NCI-H187 (cell line): ENCODE measurements at places on chromosomes 7 and 10.

DNA sequence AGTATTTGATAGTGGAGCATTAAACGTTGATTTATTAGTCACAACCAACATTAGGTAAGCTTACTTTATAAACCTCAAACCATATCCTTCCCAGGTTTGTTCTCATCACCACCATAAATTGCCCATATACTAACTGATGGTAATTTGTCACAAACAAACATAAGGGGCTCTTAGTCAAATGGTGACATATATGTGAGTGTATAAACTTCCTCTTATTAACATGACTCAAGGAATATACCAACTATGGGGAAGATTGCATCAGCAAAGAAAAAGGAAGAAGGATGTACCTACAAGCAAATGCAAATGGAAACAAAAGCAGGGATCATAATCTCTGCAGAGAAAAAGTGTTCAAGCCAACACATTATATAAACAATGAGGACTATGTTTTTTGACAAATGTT is 418.2 kb upstream of the AKR1E2 start:
- no peak for DNase-seq

- DNase-seq: no peak
Measured at GRCh38 chr10:70334526-70335245, 47.7 kb downstream of the LRRC20 start.

DNA sequence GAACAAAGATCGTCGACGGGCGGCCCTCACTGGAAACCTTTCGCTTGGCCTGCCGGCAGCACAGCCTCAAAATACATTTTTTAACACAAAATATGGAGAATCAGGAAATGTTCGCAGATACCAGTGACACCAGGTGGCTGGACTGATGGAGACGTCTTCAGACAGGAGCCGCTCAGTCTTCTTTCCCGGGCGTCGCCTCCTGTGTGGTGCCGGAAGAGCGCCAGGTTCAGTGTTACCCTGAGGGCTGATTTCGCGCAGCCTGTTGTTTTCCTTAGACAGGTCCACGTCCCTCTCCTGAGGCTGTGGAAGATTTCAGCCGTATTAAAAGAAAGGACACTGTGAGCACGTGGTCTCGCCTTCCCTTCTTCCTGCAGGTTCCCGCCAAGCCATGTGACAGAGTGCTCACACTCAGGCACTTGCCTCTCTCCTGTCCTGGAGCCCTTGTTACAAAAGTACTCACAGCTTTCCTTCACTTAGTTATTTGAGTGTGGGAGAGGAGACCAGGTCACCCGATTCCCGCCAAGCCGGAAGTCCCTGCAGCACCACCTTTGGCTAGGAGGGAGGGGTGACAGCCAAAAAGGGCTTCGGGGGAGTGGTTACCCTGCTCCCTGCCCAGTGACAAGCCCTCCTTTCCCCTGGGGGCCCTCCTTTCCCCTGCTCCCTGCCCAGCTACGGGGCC is 21.7 kb upstream of the PWWP2B start:
- no peak for DNase-seq

- no peak for DNase-seq
Measured at GRCh38 chr7:101108330-101108857, 18.5 kb upstream of the SERPINE1 start.

GRCh38 chr7:151754142-151754590 is 122.7 kb downstream of the PRKAG2 start:
- no peak for DNase-seq

GRCh38 chr7:31171984-31172383 is 119.9 kb downstream of the ADCYAP1R1 start:
- no peak for DNase-seq

DNA sequence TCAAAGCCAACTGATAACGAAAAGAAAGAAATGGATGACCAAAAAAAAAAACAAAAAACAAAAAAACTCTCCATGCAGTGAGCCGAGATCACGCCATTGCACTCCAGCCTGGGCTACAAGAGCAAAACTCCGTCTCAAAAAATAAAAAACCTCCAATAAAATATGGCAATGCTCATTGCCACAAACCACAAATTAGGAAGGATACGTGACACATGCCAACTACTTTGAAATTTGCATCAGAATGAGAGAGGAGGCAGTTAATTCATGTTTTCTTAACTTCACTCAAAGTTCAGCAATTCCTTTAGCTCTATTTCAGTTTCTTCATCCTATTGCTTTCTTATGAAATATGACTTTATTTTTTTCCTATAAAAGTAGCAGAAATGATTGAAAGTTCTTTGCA is 398.1 kb upstream of the C7orf33 start:
- no peak for DNase-seq

- no peak for DNase-seq
Measured at GRCh38 chr7:23372611-23373010, 73.5 kb downstream of the MALSU1 start.

DNA sequence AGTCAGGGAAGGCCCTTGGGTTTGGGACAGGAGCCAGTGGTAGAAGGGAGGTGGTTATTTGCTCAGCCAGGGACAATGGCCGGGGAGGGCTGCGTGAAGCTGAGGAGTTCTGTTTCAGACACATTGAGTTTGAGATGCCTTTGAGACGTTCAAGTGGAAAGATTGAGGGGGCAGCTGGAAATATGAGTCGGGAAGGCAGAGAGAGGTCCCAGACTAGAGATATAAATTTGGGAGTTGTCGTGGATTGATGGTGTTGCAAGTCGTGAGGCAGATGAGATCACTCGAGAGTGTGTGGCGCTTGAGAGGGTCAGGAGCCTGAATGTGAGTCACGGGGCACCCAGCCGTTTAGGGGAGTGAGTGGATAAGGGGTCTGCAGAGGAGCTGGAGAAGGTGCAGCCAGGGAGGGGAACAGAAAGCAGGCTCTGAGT is 73.3 kb downstream of the ZMIZ1 start:
- no peak for DNase-seq

DNA sequence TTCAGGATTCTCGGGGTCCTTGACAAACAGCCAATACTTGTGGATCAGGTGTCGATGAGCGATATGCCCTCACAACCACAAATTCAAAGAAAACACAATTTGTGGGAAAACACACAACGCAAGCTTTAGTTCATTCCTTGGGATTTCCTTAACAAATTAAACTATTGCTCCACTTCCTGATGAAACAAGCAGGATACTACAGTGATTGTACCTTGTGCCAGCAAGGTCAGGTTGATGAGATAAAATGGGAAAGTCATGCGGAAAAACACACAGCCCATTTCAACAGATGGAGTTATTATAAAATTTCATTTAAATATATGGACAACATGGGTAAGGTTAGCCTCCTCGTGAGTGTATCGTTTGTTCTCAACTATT is 8.8 kb upstream of the RHOBTB1 start:
- DNase-seq: no peak

DNA sequence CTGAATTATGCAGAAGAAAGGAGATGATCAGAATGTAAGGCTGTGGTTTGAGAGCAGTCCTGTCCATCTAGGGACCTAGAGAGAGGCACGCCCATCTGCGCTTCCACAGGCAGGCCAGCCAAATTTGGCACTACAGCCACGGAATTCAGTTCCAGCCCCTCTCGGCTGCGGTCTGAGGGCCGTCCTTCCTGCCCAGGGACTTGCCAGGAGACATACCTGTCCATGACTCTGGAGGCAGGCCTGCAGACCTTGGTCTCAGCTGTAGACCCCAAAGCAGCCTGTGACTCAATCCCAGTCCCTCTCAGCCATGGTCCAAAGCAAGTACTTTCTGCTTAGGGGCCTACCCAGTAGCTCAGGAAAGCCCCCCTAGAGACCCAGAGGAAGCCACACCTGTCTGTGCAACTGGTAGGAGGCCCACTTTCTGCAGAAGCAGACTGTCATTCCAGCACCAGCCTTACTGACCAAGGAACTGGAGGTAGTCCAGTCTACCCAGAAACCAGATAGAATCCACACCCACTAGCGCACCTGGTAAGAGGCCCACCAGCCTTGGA is 720.9 kb downstream of the PARD3 start:
- DNase-seq: no peak

DNA sequence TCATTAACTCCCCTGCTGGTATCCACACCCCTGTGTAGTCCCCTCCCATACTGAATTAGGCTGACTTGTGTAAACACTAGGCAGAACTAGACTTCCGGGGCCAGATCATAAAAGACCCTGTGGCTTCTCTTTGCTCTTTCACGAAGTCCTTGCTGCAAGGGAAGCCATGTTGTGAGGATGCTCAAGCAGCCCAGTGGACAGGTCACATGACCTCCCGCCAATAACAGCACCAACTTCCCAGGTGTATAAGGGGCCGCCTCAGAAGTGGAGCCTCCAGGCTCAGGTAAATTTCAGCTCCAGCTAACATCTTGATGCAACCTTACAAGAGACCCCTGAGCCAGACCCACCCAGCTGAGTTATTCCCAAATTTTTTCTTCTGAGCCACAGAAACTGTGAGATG is 11.3 kb upstream of the FOXK1 start:
- no peak for DNase-seq

- no peak for DNase-seq
Measured at GRCh38 chr7:132899833-132900232, 182.1 kb downstream of the CHCHD3 start.

GRCh38 chr10:125473143-125473793 is 209.7 kb downstream of the TEX36 start:
- no peak for DNase-seq

DNA sequence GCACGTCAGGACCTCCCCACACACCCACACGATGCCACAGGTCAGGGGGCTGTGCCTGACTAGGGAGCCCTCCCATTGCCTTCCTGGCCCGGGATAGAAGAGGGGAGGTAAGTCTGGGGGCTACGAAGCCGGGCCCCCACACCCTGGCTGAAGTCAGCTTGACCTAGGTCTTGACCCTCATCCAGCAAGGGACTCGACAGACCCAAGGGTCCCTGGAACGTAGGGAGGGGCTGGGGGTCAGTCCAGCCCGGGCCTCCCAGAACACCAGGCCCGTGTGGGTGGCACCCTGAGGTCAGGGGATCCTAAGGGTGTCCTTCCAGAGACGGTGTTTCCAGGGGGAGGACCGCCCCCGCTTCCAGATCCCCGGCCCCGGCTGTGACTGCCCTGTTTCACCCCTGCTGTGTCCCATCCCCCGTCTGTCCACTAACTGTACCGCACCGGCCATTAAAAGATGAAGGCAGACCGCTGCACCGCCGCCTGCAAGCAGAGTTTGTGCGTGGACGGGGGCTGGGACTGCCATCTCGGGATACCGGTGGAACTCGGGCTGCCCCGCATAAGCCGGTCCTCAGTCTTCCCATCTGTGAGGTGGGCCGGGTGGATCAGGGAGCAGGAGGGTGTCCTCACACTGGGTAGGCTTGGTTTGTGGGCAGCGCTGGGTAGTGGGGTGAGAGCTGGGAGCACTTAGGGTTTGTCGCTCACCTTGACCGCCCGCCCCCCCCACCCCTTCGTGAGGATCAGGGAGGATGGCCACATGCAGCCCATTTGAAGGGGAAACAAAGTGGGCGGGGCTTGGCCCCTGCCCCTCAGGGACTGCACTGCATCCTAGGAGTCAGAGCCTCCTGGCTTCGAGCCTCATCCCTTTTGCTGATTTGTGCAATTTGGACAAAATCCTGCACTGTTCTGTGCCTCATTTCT is 21.1 kb downstream of the SLC29A4 start:
- no peak for DNase-seq

GRCh38 chr10:77357611-77358310 is 279.8 kb downstream of the KCNMA1 start:
- DNase-seq: no peak

DNA sequence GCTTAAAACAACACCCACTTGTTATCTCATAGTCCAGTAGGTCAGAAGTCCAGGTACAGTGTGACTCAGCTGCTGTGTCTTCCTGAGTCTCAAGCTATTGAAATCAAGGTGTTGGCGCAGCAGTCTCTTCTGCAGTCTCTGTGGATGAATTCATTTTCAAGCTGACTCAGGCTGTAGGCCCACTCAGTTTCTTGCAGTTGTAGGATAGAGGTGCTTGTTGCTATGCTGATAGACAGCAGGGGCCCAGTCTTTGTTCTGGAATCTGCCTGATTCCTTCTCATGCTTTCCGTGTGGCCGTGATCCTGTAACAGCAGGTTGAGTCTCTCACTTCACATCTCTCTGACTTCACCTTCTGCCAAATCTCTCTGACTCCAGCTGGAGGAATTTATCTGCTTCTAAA is 400.4 kb upstream of the POM121L12 start:
- no peak for DNase-seq

DNA sequence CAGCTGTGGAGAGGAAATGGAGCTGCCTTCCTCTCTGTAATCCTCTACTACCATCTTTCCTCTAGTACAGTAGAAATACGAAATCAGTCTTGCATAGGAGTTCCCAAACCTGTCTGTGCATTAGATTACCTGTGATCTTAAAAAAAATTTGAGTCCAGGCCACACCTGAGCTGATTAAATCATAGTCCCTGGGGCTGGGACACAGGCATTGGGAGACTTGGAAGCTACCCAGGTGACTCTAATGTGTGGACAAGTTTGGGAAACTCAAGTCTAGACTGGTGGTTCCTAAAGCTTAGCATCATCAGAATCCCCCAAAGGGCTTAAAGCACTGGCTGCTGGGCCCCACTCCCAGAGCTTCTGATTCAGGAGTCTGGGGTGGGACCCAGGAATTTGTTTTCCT is 152.7 kb upstream of the GLI3 start:
- no peak for DNase-seq

DNA sequence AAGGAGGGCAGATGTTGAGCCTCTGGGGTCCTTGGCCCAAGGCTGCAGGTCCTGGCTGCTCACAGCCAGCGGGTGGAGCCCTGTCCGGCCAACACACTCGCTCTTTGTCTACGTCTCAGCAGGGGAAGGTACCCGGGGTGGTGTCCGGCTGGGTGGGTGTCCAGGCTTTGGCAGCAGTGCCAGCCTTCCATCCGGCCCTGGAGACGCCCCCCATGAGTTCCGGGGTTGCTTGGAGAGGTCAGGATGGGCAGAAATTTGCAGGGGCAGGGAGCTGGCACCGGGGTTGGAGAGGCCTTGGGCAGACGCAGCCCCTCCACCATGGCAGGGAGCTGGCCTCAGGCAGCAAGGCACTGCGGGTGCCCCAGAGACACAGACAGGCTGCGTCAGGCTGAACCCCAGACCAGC is 42.2 kb upstream of the ELN start:
- DNase-seq: no peak

DNA sequence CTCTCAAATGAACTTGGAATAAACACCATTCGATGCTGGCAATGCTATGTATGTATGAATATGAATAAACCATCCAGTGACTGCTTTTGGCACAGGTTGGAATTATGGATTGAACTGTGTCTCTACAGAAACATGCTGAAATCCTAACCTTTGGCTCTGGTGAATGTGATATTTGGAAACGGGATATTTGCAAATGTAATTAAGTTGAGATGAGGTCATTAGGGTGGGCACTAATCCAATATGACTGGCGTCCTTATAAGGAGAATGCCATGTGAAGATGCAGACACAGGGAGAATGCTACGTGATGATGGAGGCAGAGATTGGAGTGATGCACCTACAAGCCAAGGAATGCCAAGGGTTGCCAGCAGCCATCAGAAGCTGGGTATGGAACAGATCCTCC is 3.4 kb upstream of the ACTR3B start:
- no peak for DNase-seq

- DNase-seq: no peak
Measured at GRCh38 chr7:48049850-48050249, 14.5 kb downstream of the C7orf57 start.
